ENCODE measurements at places on chromosomes 1 and 21.

GRCh38 chr1:180494370-180494769 is 8.0 kb downstream of the ACBD6 start:
- DNase-seq = no peak

DNA sequence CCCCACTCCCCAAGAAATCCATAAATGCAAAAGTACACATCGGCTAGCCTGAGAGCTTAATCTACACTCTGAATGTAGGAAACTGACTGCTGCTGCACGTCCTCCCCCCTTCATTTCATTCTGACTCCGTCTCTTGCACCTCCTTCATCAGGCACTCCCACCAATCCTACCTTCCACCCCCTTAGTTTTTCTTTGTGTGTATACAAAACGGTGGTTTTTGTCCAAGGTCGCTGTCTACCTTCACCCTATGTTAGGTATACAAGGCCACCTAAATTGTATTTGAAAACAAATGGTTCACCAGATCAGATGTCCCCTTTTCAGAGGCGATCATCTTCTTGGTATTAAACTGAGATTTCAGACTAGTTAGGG is 1.9 kb downstream of the WDR26 start:
- DNase-seq = no peak

- DNase-seq = no peak
Observed at GRCh38 chr21:46549650-46550049, 55.2 kb downstream of the S100B start.

DNA sequence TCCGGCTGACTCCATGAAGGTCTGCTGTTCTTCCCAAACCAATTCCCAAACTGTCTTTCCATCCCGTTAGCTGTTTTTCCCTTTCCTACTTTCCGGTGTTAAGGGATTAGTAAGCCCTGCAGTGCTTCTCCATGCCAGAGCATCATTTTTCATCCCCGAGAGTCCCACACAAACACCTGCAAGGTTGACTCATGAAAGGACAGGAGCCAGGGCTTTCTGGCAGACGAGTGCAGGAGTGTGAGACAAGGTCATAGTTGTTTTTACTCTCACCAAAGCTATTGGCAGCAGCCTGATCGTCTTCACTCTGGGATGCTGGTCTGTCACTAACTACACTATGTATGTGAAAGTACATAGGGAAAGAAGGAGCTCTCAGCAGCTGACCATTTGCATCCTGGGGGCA is 10.2 kb upstream of the BECN2 start:
- no peak for DNase-seq

- no peak for DNase-seq
Observed at GRCh38 chr1:244287726-244288125, 164.0 kb downstream of the ADSS2 start.

GRCh38 chr1:200775850-200776249 is 37.2 kb downstream of the CAMSAP2 start:
- DNase-seq = no peak

DNA sequence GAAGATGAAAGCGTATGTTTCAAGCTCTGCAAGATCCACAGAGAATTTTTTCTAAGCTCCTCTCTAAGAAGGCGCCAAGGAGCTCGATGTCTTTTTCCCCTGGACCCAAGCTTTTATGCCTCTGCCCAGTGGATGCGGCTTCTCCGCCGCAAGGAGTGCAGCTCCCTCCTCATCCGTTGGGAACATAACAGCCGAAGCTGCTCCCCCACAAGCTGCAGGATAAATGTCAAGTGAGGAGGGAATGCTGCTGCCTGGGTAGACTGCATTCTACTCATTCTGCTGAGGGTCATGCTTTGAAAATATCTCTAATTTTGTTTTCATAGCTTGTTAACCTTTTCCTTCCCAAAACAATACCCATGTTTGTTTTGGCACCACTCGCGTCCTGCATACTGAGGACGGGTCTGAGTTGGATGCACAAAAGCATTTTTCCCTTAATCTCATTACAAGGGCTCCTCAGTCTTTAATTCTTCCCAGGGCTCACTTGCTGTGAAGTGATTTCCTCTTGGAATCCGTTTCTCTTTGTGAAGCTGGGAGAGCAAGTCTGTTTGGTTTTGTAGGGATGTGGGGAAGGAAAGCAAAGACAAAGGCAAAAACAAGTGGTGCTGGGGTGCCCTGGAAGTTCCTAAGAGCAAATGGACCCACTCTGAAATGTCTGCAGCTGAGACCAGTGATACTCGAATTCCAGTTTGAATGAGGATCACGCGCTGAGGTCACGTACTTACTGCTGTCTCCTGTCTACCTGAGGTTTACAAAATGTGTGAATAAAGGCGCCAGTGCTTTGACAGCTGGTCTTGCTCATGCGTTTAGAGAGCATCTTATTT is 134.0 kb upstream of the IRF2BP2 start:
- DNase-seq = no peak

DNA sequence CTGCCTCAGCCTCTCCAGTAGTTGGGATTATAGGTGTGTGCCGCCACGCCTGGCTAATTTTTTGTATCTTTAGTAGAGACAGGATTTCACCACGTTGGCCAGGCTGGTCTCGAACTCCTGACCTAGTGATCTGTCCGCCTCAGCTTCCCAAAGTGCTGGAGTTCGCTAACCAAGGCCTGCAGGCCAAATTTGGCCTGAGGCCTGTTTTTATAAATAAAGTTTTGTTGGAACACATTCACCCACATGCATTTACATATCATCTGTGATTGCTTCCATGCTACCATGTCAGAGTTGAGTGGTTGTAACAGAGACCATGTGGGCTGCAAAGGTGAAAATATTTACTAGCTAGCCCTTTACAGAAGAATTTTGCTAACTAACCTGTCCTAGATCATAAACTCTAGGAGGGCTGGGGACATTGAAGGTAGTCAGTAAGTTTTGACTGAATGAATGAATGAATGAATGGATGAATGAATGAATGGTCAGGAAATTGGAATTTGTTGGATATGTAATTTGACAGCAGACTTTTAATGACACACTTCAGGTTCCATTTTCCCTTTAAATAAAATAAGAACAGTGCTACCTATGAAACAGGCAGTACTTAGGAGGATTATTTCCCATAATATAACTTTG is 38.4 kb downstream of the ROR1 start:
- no peak for DNase-seq

- no peak for DNase-seq
Observed at GRCh38 chr1:238832106-238832505, 554.3 kb upstream of the CHRM3 start.

GRCh38 chr21:29342363-29342957 is 43.7 kb downstream of the BACH1 start:
- DNase-seq = peak; percentile 3

GRCh38 chr1:180241716-180242544 is 11.9 kb downstream of the LHX4 start:
- no peak for DNase-seq

DNA sequence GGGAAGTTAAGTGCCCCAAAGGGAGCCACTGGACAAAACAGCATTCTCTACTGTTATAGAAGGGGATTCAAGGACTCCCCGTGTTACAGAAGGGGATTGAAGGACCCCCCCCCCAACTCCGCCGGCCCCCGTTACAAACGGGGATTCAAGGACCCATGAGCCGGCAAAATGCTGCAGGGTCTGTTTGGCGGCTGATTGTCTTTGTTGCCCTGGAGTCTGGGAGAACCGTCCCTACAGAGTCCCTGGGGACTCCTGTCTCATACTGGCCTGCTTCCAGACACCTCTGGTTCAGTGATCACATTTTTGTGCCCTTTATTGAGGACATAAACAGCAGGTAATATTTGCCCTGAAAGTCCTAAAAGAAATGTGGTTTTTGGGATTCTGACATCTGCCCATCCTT is 96.4 kb downstream of the SYF2 start:
- no peak for DNase-seq

- no peak for DNase-seq
Observed at GRCh38 chr1:169318536-169319244, 48.9 kb downstream of the NME7 start.

DNA sequence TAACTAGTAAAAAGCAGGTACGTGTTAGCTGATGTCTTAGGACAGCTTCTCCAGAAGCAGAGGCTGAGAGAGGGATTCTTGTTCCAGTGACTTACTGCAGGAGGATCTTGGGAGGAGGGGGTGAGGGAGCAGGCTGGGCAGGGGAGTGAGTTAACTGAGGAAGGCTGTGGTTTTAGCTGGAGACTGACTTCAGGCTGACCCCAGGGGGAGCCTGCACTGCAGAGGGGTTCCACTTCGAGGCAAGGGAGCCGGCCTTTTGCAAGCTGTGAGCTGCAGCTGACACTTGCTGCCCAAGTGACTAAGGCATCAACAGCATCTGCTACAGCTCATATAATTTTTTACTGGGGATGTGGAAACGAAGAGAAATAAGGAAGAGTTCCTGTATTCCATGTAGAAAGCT is 50.4 kb upstream of the SOD1 start:
- no peak for DNase-seq

DNA sequence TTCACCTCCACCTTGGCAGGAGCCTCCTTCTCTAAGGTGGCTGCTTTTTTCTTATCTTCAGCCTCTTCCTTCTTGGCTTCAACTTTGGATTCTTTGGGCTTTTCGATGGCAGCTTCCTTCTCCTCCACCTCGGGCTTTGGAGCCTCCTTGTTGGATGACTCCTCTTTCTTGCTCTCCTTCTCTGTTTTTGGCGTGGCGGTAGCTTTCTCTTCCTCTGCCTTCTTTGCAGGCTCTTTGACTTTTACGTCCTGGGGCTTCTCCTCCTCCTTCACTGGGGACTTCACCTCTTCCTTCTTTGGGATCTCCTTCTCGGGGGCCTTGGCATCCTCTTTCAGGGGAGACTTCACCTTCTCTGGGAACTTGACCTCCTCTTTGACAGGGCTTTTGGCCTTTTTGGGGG is 13.9 kb upstream of the CD2 start:
- no peak for DNase-seq

GRCh38 chr1:187244623-187245022 is 415.9 kb downstream of the PLA2G4A start:
- no peak for DNase-seq

DNA sequence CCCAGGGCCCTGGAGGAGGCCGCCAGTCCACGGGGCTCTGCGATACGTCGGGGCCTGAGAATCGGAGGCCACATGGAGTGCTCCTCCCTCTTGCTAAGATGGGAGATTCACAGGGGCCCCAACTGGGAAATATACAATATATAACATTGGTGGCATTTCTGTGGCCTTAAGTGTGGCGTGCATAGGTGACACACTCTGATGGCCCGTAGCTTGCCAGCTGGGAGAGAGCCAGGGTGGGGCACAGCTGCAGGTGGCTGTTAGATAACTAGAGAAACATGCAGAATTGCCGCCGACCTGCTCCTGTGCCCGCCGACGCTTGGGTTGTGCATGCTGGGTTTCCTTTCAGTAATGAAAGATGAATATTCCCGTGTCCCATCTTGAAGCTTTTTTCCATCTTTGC is 30.1 kb downstream of the UMODL1 start:
- DNase-seq = no peak

- no peak for DNase-seq
Observed at GRCh38 chr1:96568639-96569038, 152.9 kb upstream of the PTBP2 start.

- DNase-seq = no peak
Observed at GRCh38 chr1:40264354-40264781, 6.3 kb downstream of the ZMPSTE24 start.

- no peak for DNase-seq
Observed at GRCh38 chr1:37265786-37266667, 208.4 kb upstream of the ZC3H12A start.

GRCh38 chr1:35097224-35097623 is 18.0 kb downstream of the ZMYM1 start:
- DNase-seq = no peak

GRCh38 chr1:150909585-150910180 is 16.5 kb upstream of the SETDB1 start:
- no peak for DNase-seq

GRCh38 chr1:20840731-20841130 is 53.6 kb upstream of the HP1BP3 start:
- no peak for DNase-seq

GRCh38 chr1:31095298-31095981 is 29.9 kb upstream of the PUM1 start:
- no peak for DNase-seq

GRCh38 chr1:207754974-207755700 is 3.3 kb downstream of the CD46 start:
- DNase-seq = no peak

- no peak for DNase-seq
Observed at GRCh38 chr1:203656796-203657747, 30.4 kb downstream of the ATP2B4 start.

- no peak for DNase-seq
Observed at GRCh38 chr1:206563367-206564207, 48.7 kb downstream of the EIF2D start.

- DNase-seq = no peak
Observed at GRCh38 chr1:98405581-98406074, 255.9 kb upstream of the SNX7 start.

- DNase-seq = no peak
Observed at GRCh38 chr1:178541829-178542553, 29.1 kb downstream of the TEX35 start.

- DNase-seq = no peak
Observed at GRCh38 chr1:22236166-22236565, 93.3 kb upstream of the WNT4 start.

DNA sequence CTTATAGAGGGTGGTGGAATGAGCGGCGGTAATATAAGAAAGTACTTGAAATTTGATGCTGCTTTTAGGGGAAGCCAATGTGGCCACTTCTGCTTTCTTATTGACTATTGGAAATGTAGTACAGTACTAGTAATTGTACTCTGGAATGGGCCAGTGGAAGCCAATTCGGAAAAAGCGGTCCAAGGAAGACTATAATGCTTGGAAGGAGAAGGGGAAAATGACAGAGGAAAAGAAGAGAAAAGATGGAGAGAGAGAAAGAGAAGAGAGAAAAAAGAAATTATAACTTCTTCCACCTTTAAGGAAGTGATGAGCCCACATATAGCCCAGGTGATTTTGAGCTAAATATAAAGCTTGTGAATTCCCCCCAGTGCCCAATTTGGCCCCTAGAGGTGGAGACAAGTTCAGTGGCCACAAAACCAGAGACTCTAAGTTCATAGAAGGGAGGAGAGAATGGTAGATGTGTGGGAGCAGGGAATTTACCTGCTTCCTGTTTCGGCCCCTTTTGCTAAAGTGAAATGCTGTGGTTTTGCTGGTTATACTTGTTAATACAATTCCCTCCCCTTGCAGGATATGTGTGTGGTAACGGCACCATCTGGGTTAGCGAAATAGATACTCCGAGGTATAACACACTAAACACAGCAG is 35.7 kb upstream of the DUSP10 start:
- DNase-seq = no peak

GRCh38 chr1:62210960-62211359 is 16.3 kb downstream of the L1TD1 start:
- no peak for DNase-seq

DNA sequence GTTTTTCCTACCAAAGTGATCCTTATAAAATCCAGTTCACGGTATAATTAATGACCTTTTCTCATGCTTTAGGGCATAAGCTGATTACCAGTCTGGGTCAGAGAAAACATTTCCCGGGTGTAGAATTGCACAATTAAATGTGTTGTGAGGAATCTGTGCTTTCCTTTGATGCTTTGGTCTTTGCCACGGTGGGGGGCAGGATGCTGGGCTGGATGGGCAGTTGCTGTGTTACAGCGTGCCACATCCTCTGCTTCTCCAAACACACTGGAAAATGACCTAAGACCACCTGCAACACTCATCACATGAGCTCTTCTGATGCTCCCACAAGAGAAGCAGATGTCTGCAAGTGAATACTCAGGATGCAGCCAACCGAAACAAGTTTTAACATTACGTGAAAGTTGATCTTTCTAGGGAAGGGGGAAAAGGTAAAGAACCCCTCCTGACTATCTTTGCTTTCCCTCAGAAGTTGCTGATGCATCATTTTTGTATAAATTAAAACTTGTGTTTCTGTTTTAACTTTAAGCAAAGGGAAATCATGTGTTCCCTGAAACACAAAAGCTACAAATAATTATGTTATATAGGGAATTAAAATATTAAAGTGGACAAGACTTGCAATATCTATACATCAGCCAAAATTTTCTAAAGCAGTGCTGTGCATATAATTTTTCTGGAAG is 515.3 kb upstream of the NR5A2 start:
- no peak for DNase-seq
